IMR-90 (cell line): ENCODE measurements at places on chromosomes 3 and 15.

DNA sequence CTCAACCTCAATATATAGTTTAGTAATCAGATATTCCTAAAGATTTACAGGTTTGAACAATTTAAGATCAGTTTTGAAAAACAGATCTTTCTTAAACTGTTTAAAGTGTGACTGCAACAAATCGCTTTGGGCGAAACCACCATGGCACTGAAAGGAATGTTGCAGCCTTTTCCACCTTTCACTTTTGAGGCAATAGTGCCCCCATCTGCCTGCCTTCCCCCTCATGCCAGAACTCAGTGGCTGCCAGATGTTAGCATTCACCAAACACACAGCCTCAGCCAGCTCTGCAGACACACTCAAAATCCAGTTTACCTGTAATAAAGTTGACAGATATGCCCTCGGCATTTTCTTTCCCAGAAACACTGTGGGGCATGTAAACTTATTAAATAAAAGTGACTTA, 3.3 kb downstream of the LYSMD4 start:
- peak; percentile 61 for DNase-seq

DNA sequence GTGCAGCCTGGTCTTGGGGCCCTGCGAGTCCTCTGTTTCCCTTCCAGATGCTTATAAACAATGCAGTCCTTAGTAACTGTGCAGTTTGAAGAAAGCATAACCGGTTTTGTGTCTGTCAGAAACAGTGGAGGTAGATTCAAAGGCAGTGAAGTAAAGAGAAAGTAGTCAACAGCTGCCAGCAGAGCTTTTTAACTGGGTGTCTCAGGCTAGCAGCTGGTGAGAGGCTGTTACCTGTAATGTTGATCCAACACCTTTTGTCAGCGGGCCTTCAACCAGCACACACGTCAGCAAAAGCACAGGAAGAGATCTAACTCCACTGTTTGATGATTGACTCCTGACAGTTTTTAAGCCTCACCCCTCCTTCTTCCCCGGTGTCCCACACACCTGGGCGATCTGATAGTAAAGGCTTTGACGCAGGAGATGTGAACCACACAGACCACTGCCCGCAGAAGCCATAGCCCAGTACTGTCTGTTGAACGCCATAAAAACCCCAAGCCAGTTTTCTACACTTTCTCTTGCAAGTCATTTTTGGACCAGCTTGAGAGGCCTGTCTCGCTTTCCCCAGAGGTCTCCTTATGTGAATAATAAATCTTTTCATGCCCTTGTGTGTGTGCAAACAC, 178.0 kb downstream of the FMN1 start:
- DNase-seq, result no peak

DNA sequence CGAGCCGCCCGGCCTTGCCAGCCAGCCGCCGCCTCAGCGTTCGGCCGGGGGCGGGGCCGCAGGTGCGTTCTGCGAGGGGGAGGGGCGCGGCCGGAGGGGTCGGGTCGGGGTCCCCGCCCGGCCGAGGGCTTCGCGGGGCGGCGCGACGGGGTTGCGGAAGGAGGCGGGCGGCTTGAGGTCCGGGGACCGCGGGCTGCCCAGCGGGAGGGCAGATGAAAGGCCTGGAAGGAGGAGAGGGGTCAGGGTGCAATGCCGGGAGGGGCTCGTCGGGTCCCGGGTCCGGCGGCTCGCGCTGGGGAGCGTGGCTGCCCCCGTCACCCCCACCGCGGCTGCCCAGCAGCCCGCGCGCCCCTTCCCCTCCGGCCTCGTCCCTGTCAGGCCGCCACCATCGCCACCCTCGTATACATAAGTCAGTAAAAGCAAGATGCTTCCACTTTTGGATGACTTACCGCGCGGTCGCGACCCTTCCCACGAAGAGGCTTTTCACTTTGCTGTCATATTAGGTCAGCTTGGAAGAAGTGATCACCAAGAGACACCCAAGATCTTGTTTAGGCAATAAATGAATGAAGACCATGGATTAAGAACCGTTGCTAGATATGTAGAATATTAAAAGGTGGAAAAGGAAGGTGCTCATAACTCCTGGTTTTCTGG, 620 bp upstream of the ANP32A start:
- DNase-seq, result no peak

GRCh38 chr3:194265505-194265892, 85.6 kb downstream of the CPN2 start:
- peak; percentile 93 for DNase-seq

DNA sequence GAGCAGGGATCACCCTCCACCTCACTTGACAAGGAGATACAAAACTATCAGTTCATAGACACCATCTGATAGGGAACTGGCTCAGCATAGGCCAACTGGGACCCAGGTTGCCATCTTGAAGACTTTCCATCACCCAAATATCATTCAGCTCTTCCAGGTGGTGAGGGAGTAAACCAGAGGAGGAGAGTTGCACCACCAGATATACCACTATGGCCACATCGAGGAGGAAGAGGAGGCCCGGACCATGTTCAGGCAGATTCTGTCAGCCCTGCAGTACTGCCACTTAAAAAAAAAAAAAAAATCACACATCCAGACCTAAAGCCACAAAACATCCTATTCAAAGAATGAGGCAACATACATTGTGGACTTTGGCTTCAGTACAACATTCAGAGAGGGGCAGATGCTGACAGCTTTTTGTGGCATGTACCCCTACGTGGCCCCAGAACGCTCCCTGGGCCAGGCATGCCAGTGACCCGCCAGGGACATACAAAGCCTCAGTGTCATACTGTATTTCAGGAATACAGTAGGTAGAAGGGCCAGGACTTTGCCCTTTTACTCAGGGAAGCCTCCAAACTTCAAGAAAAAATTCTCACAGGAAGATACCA, 18.4 kb upstream of the EMC3 start:
- DNase-seq, result no peak
